ENCODE measurements at places on chromosomes 12 and 14.
A peak's percentile ranks its signal among the peaks of the same experiment; 100 is the strongest.

GRCh38 chr14:95480109-95480886 is 36.2 kb downstream of the SYNE3 start:
- peak; percentile 57 for DNase-seq

DNA sequence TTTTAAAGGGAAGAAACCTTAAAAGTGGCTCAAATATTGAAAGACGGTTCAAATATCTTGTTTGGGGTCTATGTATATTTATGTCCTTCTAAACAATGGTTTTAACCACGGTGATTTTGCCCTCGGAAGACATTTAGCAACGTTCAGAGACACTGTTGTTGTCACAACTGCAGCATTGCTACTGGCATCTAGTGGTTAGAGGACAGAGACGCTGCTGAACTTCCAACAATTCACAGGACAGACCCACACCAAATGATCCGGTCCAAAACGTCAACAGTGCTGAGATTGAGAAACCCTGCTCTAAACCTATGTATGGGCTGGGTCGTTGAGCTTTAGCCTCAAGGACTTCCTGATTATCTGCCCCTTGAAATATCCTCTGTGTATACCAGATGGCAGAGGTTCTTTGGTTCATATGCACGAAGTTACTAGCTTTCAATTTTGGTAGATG is 1.7 kb downstream of the ANGEL1 start:
- DNase-seq = peak; percentile 58

DNA sequence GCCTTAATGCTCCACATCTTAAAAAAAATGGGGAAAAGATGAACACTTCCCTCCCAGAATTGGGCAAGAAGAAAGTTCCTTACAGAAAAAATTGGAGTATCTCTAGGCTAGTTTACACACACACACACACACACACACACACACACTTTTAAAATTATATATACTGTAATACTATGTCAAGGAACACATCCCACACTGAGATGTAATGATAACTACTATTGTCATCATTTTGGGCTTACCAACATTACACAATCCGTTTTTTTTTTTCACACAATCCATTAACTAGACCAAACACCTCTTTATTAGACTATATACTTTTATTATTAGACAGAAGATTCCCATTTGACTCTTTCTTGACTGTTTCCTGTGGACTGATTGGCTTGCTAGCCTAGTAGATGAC is 2.5 kb downstream of the LTBR start:
- no peak for DNase-seq

DNA sequence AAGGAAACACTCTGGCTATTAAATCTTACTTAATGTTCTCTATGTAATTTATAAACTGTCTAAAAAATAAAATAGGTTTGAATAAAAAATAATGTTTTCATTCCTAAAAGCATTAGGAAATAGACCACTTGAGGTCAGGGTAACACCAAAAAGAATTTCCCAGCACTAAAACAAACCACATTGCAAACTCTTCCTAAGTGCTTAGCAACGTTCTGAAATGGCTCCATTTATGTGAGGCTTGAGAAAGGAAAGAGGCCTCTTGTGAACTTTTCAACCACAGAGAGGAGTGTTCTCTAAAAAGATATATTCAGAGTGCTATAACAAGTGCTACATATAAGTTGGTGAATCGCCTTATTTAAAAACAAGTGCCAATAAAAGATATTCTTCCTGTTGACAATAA is 42.7 kb downstream of the ALX1 start:
- DNase-seq = peak; percentile 1

- peak; percentile 34 for DNase-seq
Measured at GRCh38 chr12:21911832-21912231, 29.4 kb downstream of the ABCC9 start.

DNA sequence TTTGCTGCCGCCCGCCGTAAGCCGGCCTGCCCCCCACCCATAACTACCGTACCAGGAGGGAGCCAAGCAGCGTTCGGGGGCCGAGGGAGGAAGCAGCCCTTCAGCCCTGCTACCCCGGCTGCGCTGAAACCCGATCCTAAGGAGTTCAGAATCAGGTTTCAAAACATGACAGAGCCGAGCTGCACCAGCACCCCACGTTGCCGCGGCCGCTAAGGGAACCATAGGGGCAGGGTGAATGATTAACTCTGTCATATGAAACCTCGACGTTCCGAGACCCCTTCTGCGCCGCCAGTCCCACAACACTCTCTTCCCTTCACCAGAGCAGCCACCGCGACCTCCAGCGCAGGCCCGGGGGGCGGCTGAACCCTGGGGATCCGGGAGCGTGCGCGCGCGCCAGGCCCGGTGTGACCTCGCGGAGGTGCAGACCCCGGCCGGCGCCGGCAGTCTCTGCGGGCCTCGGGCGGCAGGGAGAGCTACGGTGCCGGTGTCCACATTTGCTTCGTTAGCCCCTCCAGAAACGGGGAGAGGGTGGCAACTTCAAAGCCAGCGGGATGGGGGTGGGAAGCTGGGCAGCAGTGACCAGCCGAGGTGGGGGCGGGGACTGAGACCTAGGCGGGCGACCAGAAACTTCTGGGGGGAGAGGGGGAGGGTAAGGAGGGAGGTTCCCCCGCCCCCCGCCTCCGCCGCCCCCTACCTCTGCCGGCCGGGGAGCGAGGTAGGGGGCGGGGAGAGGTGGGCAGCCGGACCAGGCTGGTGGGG is 1.6 kb downstream of the SIX4 start:
- peak; percentile 39 for DNase-seq

GRCh38 chr12:75842090-75842489 is 189.5 kb downstream of the PHLDA1 start:
- no peak for DNase-seq

- no peak for DNase-seq
Measured at GRCh38 chr12:57461917-57462250, 2.3 kb downstream of the GLI1 start.

GRCh38 chr14:68318828-68319227 is 474.0 kb downstream of the ZFP36L1 start:
- no peak for DNase-seq

DNA sequence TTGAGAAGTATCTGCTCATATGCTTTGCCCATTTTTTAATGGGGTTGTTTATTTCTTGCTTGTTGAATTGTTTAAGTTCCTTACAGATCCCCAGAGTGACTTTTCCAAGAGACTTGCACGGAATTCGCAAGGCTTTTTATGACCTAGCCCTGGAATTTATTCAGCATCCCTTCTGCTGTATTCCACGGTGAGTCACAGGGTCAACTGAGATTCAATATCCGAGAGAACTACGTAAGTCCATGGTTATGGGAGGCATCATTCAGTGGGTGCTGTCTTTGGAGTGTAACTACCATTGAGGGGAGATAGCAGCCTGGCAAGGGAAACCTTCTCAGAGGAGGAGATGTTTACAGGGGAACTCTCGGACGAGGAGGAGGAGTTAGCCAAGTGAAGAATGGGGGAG is 20.9 kb upstream of the GPRC5A start:
- peak; percentile 83 for DNase-seq

DNA sequence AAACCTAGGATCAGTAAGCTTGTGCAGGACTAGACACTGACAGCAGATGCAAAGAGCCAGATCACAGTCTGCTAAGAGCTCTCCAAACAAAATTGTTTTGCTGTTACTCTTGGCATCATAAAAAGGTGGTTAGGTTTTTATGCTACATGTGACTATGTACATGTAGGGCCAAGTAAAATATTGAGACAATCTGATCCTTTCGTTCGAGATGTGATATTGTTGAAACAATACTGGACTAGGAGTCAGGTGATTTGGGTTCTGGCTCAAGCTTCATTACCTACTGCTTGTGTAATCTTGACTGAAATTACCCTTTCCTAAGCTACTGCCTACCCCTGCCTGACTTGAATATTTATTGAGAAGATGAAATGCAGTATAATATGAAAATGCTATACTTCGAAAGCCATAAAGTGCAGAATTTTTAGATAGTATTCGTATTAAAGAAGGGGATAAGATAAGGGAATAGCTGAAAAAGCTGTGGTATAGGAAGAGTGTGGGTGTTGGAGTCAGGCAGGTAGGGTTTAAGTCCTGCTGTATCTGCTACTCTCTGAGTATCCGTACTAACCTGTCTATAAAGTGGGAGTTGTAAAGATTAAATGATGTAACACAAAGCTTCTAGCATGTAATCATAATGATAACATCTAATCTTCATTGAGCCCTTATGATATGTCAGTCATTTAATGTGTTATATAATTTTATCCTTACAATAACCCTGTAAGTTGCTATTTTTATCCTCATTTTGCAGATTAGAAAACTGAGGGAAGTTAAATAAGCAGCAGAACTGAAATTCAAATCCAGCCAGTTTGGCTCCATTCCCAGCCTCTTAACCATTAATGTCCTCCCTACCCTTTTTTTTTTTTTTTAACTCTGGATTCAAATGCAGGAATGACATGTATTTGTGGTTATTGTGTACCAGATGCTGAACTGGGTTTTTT is 38.6 kb upstream of the ATF1 start:
- no peak for DNase-seq

DNA sequence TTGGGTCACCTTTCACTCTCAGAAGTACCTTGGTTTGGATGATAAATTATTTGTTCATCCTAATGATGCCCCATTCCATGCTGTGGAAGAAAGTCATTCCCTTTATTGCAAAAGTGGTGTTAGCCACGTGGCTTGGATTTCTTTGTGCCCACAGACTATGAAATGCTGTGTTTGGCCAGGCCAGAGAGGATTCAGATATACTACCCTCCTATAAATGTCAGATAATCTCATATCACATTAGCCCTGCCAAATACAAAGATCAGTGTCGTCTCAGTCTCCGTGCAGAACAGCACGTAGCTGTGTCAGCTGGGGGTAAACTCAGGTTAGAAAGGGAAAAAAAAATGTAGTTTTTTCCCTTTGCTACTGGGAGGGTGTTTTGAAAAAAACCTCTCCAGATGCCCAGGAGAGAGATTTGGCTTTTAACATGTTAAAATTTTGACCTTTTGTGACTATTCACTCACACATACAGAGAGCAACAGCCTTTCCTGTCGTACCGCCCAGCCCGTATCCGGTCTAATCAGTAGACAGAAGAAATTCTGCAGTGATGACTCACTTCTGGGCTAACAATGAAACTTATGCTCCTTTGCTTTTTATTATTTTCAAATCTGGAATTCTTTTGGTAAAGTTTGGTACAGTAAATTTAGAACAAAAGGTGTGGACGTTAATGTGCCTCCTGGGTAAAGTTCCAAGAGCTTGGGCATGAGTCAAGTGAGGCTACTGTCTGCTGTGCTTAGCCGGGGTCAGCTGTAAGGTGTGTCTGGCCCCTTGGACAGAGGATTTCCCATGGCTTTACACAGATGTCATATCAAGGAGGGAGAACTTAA is 8.5 kb upstream of the PTPRB start:
- peak; percentile 92 for DNase-seq

- peak; percentile 23 for DNase-seq
Measured at GRCh38 chr14:99579903-99580571, 24.0 kb downstream of the CCDC85C start.

DNA sequence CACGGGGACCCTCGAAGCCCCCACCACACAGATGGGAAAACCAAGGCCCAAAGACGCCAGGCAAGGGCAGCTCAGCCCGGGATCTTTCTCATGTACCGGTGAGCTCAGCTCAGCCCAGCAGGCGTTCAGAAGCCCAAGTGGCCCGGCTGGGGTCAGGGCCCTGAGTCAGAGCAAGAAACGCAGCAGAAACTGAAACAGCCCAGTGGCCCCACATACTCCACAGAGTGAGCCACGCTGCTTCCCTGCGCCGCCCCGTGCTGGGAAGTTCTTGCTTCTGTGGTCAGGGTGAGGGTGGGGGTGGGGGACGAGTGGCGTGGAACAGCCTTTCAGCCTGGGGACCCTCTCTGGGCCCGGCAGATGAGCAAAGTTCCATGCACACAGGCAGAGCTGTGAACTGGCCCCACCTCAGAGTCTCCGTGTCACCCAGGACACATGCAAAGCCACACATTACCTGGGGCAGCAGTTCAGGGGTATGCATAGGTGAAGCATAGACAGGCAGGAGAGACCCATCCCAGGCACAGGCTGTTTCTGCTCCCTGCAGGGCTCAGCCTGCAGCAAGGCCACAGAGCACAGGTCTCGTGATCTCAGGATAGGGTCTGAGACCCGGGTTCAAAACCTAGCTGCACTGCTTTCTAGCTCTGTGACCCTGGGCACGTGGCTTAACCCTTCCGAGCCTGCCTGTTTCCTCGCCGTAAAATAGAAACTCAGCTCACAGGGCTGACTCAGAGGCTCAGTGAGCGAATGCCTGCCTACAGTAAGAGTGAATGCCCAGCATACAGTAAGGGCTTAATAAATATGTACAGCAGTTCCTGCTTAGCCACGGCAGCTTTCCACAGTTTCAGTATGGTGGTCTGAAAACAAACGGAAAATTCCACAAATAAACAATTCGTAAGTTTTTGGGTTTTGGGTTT is 21.6 kb downstream of the NCOR2 start:
- DNase-seq = peak; percentile 70

DNA sequence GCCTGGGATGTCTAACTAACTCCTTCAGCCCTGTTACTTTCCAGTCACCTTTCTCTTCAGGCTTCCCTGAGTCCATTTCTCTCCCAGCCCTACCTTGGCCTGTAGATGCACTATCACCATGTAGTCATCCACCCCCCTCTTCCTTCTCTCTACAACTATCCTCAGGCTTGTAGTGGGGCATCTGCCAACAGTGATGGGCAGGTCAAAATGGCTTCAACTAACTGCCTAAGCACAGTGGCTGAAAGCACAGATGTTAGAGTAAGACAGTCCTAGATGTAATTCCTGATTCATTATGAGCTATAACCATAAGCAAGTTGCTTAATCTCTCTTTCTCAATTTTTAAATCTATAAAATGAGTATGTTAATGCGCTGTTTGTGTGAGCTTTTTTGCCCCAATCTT is 133.6 kb upstream of the NAV3 start:
- no peak for DNase-seq

DNA sequence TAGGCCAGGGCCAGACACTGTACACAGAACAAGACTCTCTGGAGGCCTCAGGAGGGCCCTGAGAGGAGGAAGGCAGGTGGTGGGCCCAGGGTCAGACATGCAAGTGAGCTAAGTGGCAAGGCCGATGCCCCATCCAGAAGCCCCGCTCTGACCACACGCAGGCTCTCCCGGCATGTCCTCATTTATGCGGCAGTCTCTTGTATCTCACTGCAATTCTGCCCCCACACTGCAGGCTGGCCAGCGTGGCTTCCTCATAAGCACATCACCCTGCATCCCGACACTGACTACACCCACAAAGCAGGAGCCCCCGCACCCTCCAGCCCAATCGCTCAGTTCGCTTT is 17.5 kb downstream of the SSH1 start:
- DNase-seq = no peak

Measured in cardiac fibroblast (primary cell).